ENCODE measurements at places on chromosomes 12 and 14.

GRCh38 chr12:76260390-76260748, 87.8 kb downstream of the BBS10 start:
- no peak for DNase-seq

- DNase-seq, result no peak
These were observed 8.2 kb downstream of the TESC start for GRCh38 chr12:117090816-117091711.

DNA sequence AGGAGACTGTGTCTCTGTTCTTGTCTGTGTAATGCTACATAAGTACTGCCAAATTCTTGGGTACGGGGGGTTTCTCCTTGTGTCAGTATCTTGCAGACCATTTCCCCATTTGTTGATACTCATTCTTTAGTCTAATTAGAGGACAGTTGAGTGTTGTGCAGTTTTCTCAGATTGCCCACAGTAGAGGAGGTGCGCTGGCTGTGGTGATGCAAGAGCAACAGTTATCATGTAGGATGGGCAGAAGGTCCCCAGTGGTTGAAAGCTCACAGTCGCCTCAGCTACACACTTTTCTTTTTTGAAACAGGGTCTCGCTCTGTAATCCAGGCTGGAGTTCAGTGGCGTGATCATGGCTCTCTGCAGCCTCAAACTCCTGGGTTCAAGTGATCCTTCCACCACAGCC, 37.8 kb upstream of the ATP2A2 start:
- DNase-seq, result no peak

GRCh38 chr12:54363618-54364017, 668 bp downstream of the GPR84 start:
- no peak for DNase-seq

- DNase-seq, result no peak
These were observed 41.5 kb upstream of the GLIPR1 start for GRCh38 chr12:75439048-75439447.

- DNase-seq, result no peak
These were observed 13.3 kb upstream of the NTN4 start for GRCh38 chr12:95803817-95804216.

DNA sequence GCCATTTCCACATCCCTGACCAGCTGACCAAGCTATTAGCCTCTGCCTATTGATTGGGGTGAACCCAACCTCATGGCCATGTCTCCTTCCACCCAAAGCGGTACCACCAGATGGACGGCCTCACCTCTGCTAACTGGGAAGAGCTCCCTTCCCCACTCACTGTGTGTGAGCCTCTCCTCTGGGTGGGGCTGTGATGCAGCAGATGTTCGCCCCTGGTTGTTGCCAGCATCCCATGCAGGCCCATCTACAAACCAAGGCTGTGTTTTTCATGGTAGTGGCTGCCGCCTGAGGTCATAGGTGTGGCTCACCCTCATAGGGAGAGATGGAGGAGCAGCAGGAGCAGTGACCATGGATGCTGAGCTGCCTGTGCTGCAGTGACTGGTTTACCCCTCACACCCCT, 47.6 kb upstream of the RD3L start:
- no peak for DNase-seq

- DNase-seq, result no peak
These were observed 429 bp upstream of the PLEKHA5 start for GRCh38 chr12:19129122-19129485.

DNA sequence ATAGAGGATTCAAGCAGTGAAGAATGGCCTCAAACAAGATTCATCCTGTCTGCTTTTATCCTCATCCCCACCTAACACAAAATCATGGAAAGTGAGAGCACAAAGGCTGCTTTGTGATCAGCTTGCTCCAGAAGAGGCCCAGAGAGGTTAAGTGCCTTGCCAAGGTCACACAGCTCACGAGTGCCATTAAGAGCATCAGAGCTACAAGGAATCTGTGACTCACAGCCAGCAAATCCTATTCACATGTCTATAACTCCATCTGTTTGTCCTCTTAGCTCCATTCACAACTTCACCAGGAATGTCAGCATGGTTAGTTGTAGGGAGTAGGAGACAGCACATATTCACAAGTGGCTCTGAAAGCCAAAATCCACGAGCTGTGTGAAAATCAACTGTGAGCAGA, 79.8 kb downstream of the TTC9 start:
- DNase-seq, result no peak

- DNase-seq, result no peak
These were observed 33.4 kb downstream of the SUSD6 start for GRCh38 chr14:69644814-69645213.

GRCh38 chr12:9052610-9053009, 63.1 kb downstream of the A2M start:
- DNase-seq, result no peak

All from T-helper 9 cell (primary cell).